ENCODE measurements at places on chromosomes 11 and 22.

DNA sequence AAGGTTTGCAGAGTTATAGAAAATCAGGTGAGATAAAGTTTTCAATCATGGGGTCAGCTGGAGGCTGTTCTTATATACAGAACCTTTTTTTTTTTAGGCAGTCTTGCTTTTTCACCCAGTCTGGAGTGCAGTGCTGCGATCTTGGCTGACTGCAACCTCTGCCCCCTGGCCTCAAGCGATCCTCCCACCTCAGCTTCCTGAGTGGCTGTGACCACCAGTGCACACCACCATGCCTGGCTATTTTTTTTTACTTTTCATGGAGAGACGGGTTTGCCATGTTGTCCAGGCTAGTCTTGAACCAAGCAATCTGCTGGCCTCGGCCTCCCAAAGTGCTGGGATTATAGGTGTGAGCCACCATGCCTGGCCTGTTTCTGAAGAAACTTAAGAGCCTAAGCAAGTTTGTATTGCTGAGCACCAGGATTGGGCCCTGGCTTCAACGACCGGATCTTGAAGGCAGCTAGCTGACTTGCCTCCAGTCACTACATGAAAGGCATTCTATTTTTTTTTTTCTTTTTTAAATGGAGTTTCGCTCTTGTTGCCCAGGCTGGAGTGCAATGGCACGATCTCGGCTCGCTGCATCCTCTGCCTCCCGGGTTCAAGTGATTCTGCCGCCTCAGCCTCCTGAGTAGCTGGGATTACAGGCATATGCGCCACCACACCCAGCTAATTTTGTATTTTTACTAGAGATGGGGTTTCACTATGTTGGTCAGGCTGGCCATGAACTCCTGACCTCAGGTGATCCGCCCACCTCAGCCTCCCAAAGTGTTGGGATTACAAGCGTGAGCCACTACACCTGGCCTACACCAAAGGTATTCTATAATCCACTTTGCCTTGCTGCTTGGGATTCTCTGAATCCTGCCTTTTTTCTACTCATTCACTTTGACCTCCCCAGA, 7.6 kb downstream of the XBP1 start:
- no peak for DNase-seq

GRCh38 chr11:58577555-58578135, 1.2 kb upstream of the ZFP91 start:
- DNase-seq = peak; percentile 65

GRCh38 chr11:2797741-2798361, 87.7 kb downstream of the CDKN1C start:
- DNase-seq = no peak

- DNase-seq = no peak
These were observed 182.8 kb downstream of the WNT11 start for GRCh38 chr11:76023236-76024068.
